D341Med (cell line): ENCODE measurements at places on chromosomes 6 and 20.

DNA sequence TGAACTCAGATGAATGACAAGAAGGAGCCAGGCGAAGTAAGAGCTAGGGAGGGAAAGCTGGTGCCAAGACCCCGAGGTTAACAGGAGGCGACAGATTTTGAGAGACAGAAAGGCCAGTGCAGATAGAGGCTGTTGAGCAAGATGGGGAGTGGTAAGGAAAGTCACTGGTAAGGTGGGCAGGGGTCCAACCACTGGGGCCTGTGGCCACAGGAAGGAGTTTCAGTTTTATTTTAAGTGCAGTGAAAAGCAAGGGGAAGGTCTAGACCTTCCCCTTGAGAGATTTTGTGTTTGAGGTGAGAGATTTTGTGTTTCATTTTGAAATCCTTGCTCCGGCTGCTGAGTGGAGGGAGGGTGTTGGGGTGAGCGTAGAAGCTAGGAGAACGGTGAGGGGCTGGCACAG lies 41.8 kb upstream of the APCDD1L start:
- DNase-seq, result no peak

DNA sequence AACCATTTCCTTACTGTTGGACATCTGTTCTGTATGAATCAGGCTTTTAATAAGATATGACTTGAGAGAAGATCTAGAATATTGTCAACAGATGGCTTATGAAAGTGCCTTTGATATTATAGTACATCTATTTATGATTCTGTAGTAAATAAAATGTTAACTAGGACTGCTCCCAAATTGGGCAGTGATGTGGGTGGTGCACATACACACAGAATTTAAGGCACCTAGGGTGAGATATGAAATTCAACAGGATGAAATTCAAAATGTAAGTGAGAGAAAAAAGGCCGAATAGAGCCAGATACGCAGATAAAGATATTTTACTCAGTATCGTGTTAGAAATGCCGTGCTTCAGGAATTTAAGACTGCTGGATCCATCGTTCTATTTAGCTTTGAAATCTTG lies 26.3 kb downstream of the FAM50B start:
- no peak for DNase-seq

- DNase-seq, result peak; percentile 18
These were observed 678.6 kb upstream of the CITED2 start for GRCh38 chr6:140052736-140053729.

GRCh38 chr20:50670126-50670862 lies 21.0 kb downstream of the RIPOR3 start:
- DNase-seq, result peak; percentile 54

GRCh38 chr6:41200296-41200900 lies 551 bp downstream of the TREML2 start:
- DNase-seq, result no peak

DNA sequence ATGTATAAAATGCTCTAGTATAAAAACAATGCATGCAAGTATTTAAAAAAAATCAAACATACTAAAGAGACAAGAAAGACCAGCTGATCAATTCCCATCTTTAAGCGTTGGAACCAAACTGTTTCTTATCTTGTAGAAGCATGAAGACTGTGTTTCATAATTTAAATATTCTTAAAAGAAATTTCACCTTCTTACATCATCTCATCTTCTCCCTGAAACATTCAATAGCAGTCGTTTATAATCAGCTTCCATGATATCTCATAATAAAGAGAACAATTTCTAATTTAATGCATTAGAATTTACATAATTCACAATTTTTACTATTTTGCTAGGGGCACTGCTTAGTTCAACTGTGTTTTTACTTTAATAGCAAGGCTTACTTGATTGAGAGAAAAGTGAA lies 468.1 kb upstream of the MARCKS start:
- DNase-seq, result no peak

DNA sequence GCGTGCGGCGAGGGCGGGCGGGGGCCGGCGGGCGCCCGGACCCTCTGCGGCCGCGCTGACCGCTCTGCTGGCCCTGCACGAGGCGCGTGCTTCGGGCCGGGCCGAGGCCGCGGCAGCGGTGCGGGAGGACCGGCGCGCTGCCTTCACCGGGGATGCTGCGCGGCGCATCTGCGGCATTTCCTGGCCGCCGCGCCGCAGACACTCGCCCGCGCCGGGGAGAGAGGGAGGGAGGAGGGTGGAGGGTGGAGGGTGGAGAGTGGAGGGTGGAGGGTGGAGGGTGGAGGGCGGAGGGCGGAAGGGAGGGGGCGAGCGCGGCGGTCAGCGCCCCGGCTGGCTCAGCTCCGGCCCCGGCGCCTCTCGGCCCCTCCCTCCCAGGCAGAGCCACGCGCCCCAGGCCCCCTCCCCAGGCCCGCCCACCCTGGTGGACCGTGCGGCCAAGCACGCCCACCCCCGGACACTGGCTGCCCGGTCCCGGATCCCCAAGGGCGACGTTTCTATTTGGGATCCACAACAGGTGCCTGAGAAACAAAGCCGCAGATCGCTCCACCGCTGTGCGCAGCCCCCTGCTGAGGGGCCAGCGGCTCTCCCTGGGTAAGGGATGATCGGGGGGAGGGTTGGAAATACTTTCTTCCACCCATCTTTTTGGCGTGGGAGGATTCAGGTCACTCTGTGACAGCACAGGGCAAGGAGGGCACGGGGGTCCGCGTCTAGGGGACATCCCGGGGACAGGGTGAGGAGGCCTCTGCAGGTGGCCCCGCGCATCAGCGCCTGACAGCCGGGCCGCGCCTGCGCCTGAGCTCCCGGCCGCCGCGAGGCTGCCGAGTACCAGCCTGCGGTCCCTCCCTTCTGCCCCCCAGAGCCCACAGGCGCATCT lies 111.2 kb upstream of the BEND6 start:
- peak; percentile 95 for DNase-seq

GRCh38 chr20:56589633-56590032 lies 39.5 kb upstream of the TFAP2C start:
- DNase-seq, result no peak

GRCh38 chr6:45522486-45522885 lies 144.8 kb upstream of the SUPT3H start:
- DNase-seq, result peak; percentile 41

DNA sequence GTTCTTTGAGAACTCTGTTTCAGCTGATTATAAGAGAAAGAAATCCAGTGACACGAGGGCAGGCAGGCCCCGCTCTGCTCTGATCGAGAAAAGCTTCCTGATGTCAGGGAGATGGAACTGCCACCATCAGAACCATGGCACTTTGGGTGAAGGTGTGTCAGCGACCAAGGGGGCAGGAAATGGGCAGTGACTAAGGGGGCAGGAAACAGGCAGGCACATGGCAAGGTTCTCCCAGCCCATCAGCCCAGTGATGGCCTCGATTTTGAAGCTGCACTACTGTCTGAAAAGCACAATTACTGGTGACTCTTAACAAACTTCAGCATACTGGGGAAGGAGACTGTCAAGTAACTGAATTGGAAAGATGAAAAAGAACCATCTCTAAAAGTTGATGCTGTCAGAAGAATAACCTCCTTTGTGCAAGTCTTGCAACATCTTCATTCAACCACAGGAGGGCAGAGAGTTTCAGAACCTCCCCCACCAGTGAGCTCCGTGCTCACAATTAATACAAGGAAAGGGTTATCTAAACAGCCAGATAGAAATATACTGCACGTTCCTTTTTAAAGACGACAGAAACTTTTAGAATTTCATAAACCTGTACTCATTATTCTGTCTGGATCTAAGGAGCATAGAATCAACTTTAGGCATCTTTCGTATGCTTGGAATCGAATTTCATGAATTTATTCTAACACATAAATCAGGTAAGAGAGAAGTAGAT lies 39.1 kb downstream of the TMX4 start:
- peak; percentile 58 for DNase-seq
